ENCODE measurements at places on chromosomes 13 and 19.
A peak's percentile ranks its signal among the peaks of the same experiment; 100 is the strongest.

DNA sequence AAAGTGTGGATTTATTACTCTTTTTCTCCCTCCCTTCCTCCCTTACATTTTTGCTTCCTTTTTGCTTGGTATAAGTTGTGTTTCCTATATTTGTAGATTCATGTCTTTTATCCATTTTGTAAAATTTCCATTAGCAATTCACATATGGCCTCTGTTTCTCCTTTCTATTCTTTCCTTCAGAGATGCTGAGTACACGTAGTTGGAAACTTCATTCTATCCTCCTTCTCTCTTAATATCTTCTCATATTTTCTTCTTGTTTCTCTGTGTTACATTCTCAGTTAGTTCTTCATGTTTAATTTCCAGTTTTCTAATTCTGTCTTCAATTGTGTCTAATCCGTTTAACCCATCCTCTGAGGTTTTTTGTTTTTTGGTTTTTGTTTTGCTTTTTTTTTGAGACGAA, 188.9 kb downstream of the ZIC5 start:
- no peak for DNase-seq

GRCh38 chr13:50584856-50585580, 258.5 kb downstream of the DLEU7 start:
- no peak for DNase-seq

DNA sequence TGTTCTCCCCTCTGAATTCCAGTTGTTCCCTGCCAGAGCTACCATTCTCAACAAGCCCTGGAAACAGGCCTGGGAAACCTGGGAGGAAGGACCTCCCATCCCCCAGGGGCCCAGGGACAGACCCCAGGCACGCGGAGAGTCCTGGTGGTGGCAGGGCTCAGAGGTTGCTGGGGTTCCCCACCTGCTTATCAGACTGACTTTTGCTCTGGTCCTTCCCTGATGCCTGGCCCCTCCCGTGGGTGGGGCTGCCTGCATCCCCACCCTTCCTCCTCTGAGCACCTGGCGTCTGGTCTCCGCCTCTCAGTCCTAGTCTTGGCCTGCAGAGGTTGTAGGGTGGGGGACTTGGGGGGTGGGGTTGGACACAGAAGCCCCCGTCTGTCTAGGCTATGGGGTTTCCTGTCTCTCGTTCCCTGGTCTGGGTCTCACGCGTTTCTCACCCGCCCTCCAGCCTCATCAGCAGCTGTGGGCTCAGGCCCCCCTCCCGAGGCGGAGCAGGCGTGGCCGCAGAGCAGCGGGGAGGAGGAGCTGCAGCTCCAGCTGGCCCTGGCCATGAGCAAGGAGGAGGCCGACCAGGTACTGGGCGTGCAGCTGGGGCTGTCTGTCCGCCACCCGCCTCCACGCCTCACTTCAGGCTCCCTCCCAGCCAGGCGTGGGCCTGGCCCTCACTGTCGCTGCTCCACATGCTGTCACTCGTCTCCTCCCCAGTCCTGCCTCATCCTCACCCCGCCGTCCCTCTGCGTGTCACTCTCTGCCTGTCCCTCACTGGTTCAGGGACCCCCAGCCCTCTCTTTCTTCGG, 13.6 kb downstream of the EPN1 start:
- no peak for DNase-seq

GRCh38 chr13:41851351-41851750, 109.6 kb downstream of the VWA8 start:
- no peak for DNase-seq

DNA sequence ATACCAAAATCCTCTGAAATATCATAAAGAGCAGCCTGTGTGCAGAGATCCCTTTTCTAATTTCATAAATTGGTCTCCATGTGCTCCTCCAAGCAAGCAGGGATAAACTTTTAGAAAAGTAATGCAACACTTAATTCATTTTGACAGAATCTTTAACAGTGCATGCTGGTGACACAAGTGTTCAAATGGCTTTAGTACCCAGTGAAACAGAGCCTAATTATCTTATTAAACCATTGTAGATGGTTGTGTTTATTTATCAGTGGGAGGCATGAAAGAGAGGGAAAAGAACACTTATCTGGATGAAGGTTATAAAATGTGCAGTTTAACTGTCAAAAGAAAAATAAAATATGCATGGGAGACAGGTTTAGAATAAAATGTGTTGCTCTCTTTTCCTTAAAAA, 945.0 kb upstream of the PCDH20 start:
- no peak for DNase-seq

DNA sequence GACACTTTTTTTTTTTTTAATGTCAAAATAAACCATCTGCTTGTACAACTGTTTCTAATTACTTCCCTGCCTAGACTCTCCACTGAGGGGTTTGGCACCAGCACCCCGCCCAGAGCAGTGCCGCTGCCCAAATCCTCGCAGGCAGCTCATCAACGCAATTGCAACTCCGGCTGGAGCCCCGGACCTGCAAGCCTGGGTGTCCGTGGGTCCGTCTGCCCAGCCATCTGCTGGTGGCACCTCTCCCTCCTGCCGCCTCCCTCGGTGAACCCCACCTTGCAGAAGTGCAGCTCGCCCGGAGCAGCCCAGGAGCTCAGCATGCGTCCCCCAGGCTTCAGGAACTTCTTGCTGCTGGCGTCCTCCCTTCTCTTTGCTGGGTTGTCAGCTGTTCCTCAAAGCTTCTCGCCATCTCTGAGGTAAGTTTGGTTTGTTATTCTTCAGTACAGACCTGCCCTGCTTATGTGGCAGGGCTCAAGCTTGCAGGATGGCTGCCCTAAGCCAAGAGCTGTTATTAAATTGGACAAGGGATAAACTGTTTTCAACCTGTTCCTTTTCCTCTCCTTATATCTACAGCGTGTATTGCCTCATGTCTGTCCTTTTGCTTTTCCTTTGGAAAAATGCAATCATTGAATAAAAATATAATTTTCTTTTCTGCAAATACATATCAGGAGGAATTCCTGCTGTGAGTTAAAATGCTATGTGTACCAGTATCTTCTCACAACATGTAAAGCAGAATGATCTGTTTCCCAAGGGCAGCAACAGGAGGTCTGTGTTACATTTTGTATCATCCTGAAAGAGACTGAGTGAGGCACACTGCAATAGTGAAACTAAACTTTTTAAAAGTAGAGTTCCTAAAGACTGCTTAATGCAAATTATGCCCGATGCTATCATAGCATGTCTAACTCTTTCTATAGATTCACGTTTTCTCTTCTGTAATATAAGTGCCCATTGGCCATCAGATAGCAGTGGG, at the start of gene ITGBL1:
TSS of gene ITGBL1 (plus strand) at position 157 of the 967 bp plus-strand sequence. CDS start at position 316, 159 bp downstream.
- no peak for DNase-seq

- DNase-seq: no peak
These were observed 142.8 kb downstream of the KLF5 start for GRCh38 chr13:73201626-73202025.

- no peak for DNase-seq
These were observed 6.7 kb downstream of the TM9SF2 start for GRCh38 chr13:99507986-99508385.

GRCh38 chr19:33434886-33435705, 61.6 kb downstream of the CEBPG start:
- no peak for DNase-seq

GRCh38 chr13:66657165-66657881, 572.8 kb downstream of the PCDH9 start:
- DNase-seq: no peak

DNA sequence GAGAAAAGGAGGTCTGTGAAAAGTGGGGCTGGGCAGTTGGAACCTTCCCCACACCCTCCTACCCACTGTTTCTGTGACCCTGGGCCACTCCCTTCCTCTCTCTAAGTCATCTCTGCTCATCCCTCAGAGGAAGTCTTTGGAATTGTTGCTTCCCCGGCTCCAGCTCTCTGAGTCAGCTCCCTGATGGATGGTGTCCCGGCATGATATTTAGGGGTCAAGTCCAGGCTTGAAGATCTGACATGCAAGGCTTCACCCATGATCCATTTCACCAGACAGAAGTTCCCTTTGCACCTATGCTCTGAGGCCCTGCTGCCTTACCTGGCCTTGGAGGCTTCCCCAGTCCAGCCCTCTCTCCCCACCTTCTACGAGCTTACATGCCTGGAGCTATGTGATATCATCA, 13.3 kb downstream of the EXOC3L2 start:
- no peak for DNase-seq

GRCh38 chr19:21856773-21857514, 21.0 kb upstream of the ZNF43 start:
- no peak for DNase-seq

DNA sequence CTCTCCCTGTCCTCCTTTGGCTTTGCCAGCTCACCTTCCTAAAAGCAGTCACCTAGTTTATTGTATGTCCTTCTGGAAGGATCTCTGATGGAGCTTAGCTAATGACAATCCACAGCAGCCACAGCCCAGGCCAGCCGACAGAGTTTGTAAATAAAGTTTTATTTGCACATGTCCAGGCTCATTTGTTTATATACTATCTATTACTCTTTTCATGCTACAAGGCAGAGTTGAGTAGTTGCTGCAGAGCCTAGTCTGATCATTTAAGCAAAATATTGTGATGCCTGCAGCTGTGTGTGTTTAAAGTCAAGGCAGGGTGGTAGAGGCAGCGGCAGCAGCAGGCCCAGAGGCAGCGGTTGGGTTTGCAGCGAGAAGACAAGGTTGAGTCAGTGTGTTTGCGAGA, 32.6 kb downstream of the NKPD1 start:
- no peak for DNase-seq

GRCh38 chr13:24187185-24187584, 26.7 kb downstream of the SPATA13 start:
- DNase-seq: no peak

DNA sequence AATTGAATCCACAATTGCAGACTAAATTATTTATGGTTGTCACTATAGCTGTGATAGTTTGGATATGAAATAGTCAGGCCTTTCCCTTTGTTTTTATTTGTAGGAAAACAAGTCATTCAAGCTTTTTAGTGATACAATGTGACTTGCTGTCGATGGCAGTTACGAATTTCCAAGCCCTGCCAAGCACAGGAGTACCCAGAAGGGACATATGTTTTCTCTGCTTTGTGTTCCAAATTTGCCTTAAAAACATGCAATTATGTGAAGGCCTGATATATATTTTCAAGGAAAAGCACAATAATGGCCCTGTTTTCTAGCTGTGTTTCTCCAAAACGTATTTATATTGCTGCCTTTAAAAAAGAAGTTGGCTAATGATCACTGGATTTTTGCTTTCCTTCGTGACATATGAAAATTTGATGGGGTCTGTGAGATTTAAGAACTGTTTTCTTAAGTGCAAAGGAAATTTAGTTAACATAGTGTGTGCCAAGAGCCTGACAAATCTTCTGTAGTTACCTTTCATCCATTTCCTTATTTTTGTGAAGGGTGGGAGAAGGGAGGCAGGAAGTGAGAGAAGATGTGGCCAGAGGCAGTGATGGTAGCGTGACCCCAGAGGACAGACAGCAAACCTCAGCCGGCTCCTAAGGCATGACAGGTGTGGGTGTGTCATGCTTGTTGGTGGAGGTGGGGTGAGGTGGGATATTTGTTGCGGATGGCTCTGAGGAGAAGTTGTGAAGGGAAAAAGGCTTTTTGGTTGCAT, 79.6 kb downstream of the TEX26 start:
- DNase-seq: no peak

- DNase-seq: no peak
These were observed 93.9 kb downstream of the COL4A2 start for GRCh38 chr13:110400786-110401533.

DNA sequence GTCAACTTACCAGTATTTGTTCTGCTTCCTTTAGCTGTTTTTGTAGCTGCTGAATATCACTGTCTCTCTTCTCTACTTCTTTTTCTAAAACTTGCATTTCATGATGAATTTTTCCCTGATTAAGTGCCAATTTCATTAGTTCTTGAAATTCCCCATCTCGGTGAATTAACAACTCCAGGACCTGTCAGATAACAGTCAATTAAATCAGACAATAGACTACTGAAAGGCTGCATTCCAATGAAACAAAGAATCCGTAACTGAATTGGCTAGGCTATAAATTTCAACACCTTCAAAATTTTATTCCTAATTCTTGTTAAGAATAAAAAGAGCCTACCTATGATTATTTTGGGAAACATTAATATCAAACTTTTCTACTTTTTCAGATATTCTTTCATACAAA, 8.6 kb downstream of the MED4 start:
- DNase-seq: no peak

DNA sequence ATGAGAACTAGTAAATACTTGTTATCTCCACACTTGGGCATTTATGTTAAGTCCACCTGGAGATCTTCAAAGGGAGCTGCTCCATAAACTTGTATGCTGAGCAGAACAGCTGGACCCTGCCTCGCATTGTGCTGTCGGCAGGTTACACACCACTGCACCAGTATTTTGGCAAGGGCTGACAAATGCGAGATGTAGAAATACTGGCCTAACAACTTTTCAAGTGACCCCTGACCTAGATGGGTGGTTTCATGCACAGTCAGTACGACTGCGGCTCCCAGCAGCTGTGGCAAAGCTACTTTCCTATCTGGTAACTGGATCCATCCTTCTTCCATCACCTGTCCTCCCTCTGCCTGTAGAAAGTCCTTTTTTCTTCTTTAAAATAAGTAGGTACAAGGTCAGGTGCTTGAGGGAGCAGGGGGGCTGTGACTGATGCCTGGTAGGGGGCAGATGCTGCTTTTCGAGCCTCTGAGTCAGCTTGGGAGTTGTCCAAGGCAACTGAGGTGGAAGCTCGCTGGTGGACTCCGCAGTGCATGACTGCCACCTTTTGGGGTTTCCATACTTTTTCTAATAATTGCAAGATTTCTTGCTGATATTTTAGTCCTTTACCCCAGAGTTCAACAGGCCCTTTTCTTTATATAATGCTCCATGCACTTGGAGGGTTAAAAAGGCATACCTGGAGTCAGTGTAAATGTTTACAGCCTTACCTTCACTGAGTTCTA, 86.8 kb downstream of the SLC25A15 start:
- no peak for DNase-seq

GRCh38 chr19:43594710-43595604, 977 bp downstream of the IRGQ start:
- DNase-seq: peak; percentile 62

DNA sequence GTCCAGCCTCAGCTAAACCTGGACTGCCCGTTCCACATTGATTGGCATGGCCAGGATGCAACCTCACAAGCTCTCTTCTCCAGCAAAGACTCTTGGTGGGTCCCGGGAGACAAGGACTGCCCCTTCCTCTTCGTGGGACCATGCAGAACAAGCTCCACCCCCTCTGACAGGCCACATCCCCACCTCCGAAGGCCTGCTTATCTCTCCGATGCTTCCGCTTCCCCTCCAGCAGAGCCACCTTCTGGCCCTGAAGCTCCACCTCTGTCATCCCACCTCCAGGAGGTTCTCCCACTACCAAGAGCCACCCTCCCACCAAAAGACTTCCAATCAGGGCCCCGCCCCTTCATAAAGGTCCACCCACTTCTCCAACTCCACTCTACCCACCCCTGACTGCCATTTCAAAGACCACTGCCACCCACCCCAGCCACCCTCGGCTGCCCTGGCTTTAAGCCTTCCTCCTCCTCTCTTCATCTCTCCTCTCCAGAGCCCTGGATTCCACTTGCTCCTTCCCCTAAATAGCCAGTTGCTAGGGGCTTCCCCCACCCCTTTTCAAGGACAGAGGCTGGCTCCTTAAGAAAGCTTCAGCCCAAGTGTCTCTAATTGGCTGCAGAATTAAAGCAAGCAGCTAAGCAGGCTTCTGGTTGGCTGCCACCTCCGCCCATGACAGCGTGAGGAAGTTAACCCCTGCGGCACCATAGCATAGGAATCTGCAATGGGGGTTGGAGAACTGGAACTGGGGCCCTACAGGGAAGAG, 9.9 kb downstream of the LRFN1 start:
- DNase-seq: no peak

- DNase-seq: no peak
These were observed 251.3 kb downstream of the MAB21L1 start for GRCh38 chr13:35225159-35225558.
